ENCODE measurements at places on chromosomes 6 and 20.

DNA sequence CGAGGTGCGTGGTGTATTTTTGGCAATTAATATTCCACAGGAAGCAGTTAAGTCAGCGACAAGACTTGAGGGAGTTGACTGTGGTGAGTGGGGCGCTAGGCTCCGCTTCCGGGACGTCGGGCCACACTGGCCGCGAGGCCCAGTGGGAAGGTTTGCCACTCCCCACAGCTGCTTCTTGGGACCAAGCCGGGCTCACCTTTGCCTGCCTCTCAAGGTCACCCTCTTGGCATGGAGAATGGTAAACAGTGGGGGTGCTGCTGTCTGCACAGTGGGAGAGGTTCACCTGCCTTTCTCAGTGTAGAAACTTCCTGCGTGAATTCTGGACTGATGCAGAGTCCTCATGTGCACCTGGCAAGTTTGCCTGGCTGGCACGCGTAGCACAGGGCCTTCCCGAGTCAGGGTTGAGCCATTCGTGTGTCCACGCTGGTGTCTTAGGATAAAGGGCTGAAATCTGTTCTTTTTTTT, 6.4 kb downstream of the OSBPL2 start:
- DNase-seq = no peak

DNA sequence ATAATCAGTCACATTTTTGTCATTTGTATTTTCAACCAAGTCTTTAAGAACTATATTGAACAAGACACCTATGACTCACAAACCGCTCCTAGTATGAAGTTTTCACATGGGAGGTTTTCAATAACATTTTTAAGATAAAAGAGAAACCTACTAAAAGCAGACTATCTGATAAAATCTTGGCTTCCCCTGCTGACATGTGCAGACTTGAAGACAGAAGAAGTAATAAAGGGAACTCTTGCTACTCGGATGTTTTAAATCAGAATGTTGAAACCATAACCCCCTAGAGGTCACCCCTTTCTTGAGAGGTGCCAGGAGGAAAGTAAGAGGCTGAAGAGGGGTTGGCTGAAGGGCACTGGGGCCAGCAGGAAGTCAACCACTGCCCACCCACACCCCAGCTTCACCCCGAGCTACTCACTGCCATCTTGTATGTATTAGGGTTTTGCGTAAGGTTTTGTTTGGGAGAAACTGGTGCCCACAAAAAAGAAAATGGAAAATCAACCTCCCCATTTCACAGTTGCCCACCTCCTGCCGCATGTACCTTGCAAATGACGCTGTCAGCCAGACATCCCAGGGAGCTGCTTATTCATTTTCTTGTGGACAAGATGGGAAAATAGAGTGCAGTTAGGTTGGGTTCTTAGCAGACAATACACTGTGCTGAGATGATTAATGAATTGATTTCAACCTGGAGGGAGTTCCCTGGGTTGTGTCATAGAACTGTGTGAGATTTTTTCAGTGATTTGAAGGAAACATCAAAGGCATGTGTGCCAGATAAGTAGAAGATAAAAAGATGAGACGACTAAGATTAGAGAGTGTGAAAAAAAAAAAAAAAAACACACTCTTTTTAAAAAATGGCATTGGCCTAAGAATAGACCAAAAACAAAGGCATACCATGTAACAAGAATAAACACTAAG, 83.2 kb upstream of the TAB2 start:
- peak; percentile 27 for DNase-seq

DNA sequence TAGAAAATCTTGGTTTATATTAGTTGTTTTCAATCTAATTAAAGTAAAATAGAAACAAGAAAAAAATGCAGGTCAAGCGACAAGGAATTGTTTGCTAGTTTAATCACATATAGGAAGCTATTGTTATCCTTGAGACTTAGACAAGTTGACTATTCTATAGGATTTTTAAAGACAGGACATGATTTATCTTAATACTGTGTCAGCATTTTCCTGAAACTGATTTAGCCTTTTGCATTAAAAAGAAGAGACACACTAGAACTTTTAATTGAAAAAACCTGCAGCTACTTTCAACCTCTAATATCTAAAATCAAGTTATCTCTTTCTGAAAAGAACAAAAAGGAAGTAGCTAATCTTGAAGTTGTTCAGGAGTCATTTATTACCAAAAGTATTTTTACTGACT, 246.2 kb downstream of the PHF3 start:
- no peak for DNase-seq

GRCh38 chr6:151284548-151285017, 44.8 kb downstream of the AKAP12 start:
- no peak for DNase-seq
